ENCODE measurements at places on chromosomes 11 and 22. TPM values are rescaled to one million over a fixed set of nuclear protein-coding genes. Genes with fewer than 3 reads are reported as not detected.

DNA sequence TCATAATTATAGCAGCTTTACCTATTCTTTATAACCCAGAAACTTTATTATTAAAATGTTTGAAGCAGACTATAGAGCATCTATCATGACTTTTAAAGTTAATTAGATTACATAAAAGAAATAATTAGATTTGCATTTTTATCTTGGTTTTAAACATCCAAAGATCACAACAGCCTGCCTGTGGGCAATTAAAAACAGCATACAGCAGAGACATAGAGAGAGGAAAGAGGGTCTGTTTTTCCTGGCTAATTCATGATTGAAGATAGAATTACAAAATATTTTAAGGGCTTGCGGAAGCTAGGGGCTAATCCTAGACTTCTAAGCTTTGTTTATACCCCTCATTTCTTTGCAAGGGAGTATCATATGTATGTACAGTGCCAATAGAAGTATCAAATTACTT lies 178.1 kb downstream of the SOX6 start:
- no peak overlapping the region for H3K4me3 ChIP-seq
- H3K27ac ChIP-seq: no peak overlapping the region
- H3K4me1 ChIP-seq: peaks cover 8% of the 10 kb centered on the region
- no peak for DNase-seq

GRCh38 chr22:24427500-24428164 lies at the start of gene ADORA2A:
TSS of gene ADORA2A (plus strand) at chr22:24427599. CDS start at chr22:24433405, 5,806 bp downstream.
- no peak for DNase-seq
- peak within 1 kb of the TSS; percentile 87 for H3K27ac ChIP-seq
- peaks cover 82% of the 10 kb centered on the region for H3K4me1 ChIP-seq
- peak within 1 kb of the TSS; percentile 89 for H3K4me3 ChIP-seq
- no peaks in the 10 kb centered on the region for H3K36me3 ChIP-seq

GRCh38 chr11:101428918-101429317 lies 154.9 kb downstream of the TRPC6 start:
- H3K4me1 ChIP-seq: no peaks in the 10 kb centered on the region
- no peak overlapping the region for H3K27ac ChIP-seq
- no peaks in the 10 kb centered on the region for H3K27me3 ChIP-seq
- H3K36me3 ChIP-seq: no peaks in the 10 kb centered on the region

GRCh38 chr11:865462-866430 lies 23.1 kb downstream of the TSPAN4 start:
- H3K4me3 ChIP-seq: no peak overlapping the region
- H3K27ac ChIP-seq: no peak overlapping the region
- H3K4me1 ChIP-seq: peaks cover 13% of the 10 kb centered on the region
- no peaks in the 10 kb centered on the region for H3K27me3 ChIP-seq

- H3K27me3 ChIP-seq: no peaks in the 10 kb centered on the region
- no peak overlapping the region for H3K27ac ChIP-seq
- peaks cover 59% of the 10 kb centered on the region for H3K36me3 ChIP-seq
Observed at GRCh38 chr11:76524919-76525318, 80.1 kb downstream of the EMSY start.

GRCh38 chr11:13338019-13338426 lies 60.4 kb downstream of the BMAL1 start:
- no peaks in the 10 kb centered on the region for H3K27me3 ChIP-seq
- DNase-seq: no peak
- peak overlapping the region; percentile 64 for H3K27ac ChIP-seq
- peaks cover 77% of the 10 kb centered on the region for H3K4me1 ChIP-seq

DNA sequence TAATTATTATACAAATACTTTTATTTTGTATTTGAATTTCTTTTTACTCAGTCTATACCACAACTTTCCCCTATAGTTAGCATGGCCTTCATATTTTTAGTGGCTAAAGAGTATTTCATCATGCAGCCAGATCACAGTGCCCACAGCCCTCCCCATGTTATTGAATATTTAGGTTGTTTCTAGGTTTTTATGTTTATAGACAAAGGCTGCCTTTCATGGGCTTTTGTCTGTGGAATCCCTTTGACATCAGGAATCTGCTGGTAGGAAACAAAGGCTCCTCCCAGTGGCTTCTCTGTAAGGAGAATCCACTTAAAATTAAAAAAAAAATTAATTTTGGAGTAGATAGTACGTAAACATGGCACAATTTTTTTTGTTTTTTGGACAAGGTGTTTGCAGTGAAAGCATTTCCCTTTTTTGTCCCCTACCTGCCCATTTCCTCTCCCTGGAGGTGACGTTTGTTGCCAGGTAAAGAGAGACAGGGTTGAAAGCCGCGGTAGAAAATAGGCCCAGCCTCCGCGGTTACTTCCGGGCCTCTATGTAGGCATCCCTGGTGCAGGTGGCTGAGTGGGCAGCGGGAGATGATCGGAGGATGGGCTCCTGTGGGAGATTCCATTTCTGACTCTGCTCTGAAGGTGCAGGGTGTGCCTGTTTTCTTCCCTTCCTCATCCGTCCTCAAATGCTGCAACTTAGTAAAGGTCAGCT lies 82.2 kb upstream of the OR4B1 start:
- peaks cover 9% of the 10 kb centered on the region for H3K36me3 ChIP-seq
- H3K27me3 ChIP-seq: no peaks in the 10 kb centered on the region
- no peaks in the 10 kb centered on the region for H3K4me1 ChIP-seq
- H3K4me3 ChIP-seq: no peak overlapping the region

DNA sequence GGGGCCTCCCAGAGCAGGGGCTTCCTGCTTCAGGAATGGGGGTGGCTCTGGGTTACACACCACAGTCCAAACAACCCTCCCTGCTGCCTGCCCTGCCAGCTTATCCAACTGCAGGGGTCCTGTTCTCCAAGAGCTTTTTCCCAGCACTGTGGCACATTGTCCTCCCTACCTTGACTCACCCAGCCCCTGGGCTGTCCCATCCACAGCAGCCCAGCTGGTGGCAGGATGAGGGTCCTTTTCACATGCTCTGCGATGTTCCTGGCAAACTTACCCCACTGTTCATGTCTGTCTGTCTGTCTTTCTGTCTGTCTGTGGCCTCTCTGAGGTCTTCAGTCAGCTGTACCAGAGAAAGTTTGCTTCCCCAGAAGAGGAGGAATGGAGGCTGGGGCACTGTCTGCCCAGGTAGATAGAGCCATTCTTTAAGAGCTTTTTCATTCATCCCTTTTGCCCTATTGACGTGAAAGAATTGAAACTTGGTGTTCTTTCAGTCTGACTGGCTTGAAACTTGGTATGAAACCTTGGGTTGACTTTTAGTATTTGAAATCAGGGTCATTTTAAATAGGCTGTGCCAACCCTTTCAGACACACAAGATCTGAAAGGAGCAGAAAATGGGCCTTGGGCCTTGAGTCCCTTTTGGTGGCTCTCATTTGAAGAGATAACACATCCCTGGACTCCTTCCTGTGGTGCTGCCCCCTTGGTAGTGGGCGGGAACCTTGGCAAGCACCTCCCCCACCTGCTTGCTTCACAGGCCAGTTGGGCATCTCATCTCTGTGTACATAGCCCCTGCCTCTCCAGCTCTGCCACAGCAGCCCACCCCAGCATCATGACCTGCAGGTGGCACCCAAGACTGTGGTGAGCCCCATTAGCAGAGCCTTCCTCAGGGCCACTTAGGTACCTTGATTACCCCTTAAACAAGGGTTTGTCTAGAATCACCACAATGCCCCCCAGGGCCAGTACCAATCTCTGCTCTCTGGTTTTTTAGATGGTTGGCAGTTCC lies 74.6 kb upstream of the SUSD2 start:
- H3K4me3 ChIP-seq: no peak overlapping the region
- peak; percentile 25 for DNase-seq
- H3K36me3 ChIP-seq: peaks cover 20% of the 10 kb centered on the region
- H3K27ac ChIP-seq: peak overlapping the region; percentile 74
- no peaks in the 10 kb centered on the region for H3K27me3 ChIP-seq
- peaks cover 63% of the 10 kb centered on the region for H3K4me1 ChIP-seq

- H3K4me1 ChIP-seq: no peaks in the 10 kb centered on the region
- DNase-seq: no peak
- H3K36me3 ChIP-seq: no peaks in the 10 kb centered on the region
- no peak overlapping the region for H3K4me3 ChIP-seq
Observed at GRCh38 chr22:44887941-44888366, 121.9 kb downstream of the PHF21B start.

DNA sequence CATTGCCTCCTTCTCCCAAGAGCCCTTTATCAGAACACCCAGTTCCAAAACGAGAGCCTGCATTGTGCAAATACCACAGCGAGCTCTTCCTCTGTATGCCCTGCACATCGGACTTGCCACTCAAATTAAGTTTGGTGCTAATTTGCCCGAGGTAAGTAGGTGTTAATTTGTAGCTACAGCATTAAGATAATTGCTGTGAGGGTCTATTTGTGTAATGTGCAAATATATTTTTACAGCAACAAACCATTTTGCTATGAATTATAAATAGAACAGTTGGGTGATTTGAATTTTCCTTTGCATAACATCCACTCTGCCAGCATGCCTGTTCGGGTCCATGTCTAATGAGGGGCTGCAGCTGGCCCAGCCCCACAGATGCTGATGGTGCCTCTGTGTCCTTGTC lies 8.1 kb downstream of the ARHGAP8 start:
- DNase-seq: no peak
- H3K27ac ChIP-seq: no peak overlapping the region
- no peak overlapping the region for H3K4me3 ChIP-seq
- no peaks in the 10 kb centered on the region for H3K4me1 ChIP-seq
- no peaks in the 10 kb centered on the region for H3K36me3 ChIP-seq

DNA sequence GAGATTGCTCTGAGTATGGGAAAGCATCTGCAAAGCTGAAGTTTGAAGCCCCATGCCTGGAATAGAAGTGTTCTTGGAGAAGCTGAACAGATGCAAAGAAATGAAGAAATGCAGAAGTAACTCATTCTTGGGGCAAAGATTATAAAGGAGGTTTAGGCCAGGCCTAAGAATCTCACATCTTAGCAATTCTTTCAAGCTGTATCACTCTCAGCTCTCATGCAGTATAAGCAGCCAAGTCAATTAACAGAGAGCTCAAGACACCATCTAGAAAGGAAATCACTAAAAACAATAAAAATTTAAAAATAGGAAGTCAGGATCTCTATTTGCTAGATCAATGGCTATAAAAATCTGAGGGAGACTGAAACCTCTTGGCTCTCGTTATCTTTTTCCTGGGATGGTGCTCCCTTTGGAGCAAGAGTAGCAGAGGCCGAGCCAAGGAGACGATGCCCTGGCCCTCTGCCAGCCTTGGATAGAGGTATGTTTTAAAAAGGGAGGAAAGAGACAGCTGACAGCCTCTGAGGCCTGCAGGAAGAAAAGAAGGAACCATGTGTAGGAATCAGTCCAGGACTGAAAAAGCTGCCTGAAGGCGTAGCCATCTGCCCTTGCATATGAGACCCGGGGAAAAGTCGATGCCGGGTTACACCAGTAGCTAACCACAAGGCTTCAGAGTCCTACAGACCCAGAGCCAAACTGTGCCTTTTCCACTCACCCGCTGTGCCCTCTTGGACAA lies 229.8 kb downstream of the BLID start:
- H3K27me3 ChIP-seq: no peaks in the 10 kb centered on the region
- peaks cover 20% of the 10 kb centered on the region for H3K4me1 ChIP-seq
- no peak overlapping the region for H3K4me3 ChIP-seq
- H3K36me3 ChIP-seq: no peaks in the 10 kb centered on the region
- DNase-seq: peak; percentile 56

- H3K27me3 ChIP-seq: no peaks in the 10 kb centered on the region
- no peaks in the 10 kb centered on the region for H3K36me3 ChIP-seq
- no peak overlapping the region for H3K27ac ChIP-seq
Observed at GRCh38 chr11:35107861-35108260, 31.1 kb upstream of the CD44 start.

DNA sequence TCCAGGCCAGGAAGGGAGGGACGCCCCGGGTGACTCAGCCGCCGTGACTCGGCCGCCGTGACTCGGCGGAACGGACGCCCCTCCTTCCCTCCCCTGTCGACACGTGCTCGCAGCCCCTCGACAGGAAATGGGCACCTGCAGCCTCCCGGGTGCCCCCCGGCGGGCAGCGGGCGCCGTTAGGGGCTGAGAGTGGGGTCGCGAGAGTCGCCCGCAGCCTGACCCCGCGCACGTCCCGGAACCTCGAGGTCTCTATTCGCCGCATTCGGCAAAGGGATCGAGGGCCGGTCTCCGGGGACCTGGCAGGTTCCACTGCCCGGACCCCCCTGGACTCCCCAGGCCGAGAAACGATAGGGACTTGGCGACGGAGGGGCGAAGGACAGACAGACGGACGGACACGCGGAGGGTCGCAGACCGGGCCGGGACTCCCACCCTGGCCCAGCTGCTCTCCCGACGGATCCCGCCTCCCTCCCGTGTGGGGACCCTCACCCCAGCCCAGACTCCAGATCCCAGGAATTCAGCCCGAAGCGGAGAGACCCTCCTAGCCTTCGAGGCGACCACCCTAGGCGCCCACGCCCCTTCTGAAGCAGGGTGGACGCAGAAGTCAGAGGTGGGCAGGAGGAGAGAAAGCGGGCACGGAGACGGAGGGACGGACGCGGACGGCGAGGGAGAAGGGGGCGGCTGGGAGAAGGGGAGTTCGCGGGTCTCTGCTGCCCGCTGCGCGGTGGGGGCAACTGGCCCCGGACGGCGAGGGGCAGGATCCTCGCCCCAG lies 648 bp downstream of the FOSL1 start:
- H3K4me3 ChIP-seq: peak overlapping the region; percentile 79
- DNase-seq: peak; percentile 61
- peaks cover 15% of the 10 kb centered on the region for H3K27me3 ChIP-seq
- no peaks in the 10 kb centered on the region for H3K36me3 ChIP-seq
- peak overlapping the region; percentile 66 for H3K27ac ChIP-seq

GRCh38 chr11:26229257-26229656 lies 102.7 kb upstream of the ANO3 start:
- H3K27me3 ChIP-seq: no peaks in the 10 kb centered on the region
- H3K4me1 ChIP-seq: no peaks in the 10 kb centered on the region
- no peak for DNase-seq
- H3K4me3 ChIP-seq: no peak overlapping the region
- H3K36me3 ChIP-seq: no peaks in the 10 kb centered on the region
- H3K27ac ChIP-seq: no peak overlapping the region

The OR2AG2 gene
- total RNA-seq: not detected

The TBX1 gene
- 8.0 TPM for total RNA-seq

The MYRF gene
- 0.14 TPM for total RNA-seq

The CDCA5 gene
- total RNA-seq: 1.3 TPM

The LIF gene
- total RNA-seq: 0.16 TPM

The ROBO3 gene
- 3.9 TPM for total RNA-seq

All from left ventricle myocardium inferior (tissue), 1 donor.